ENCODE measurements at places on chromosomes 7 and 10. TPM values are rescaled to one million over a fixed set of nuclear protein-coding genes. Genes with fewer than 3 reads are reported as not detected.

FEZF1 gene
- not detected for total RNA-seq

TMEM273 gene
- total RNA-seq, result 29.8 TPM

- DNase-seq, result no peak
These were observed 197.4 kb downstream of the JCAD start for GRCh38 chr10:29861811-29862505.

GRCh38 chr7:96045919-96046318, 273.6 kb downstream of the DYNC1I1 start:
- no peak for DNase-seq

TCF7L2 gene
- total RNA-seq, result 33.1 TPM

All from breast epithelium (tissue), 4 donors.